A549 treated with GW870086 at 1 μM for 4 hours (cell line): ENCODE measurements at places on chromosomes 7 and 10. TPM values are rescaled to one million over a fixed set of nuclear protein-coding genes. Genes with fewer than 3 reads are reported as not detected.

PDZD7 gene
- total RNA-seq = 0.67 to 1.3 TPM (median 0.90 TPM) in 5 replicates

ACBD5 gene
- total RNA-seq = 20.8 to 27.5 TPM (median 25.9 TPM) in 5 replicates

FRMPD2 gene
- 0.06 TPM in 1 of 5 replicates, not detected in the others for total RNA-seq

PDK4 gene
- 6.8 to 10.4 TPM (median 10.3 TPM) in 5 replicates for total RNA-seq

STAG3 gene
- 0.21 to 0.72 TPM (median 0.21 TPM) in 3 of 5 replicates, not detected in the others for total RNA-seq

KCNIP2 gene
- 0.79 to 0.95 TPM (median 0.81 TPM) in 4 of 5 replicates, not detected in the other for total RNA-seq

ABLIM1 gene
- 30.3 to 39.6 TPM (median 38.2 TPM) in 5 replicates for total RNA-seq

TFR2 gene
- total RNA-seq = 1.9 to 3.3 TPM (median 2.7 TPM) in 5 replicates

OR2A12 gene
- total RNA-seq = not detected in 5 replicates

COBL gene
- 3.3 to 5.4 TPM (median 5.0 TPM) in 5 replicates for total RNA-seq

SDK1 gene
- total RNA-seq = 0.30 to 0.72 TPM (median 0.46 TPM) in 5 replicates

GPNMB gene
- 2.5 to 4.7 TPM (median 3.4 TPM) in 5 replicates for total RNA-seq

RBM20 gene
- total RNA-seq = 2.6 to 3.4 TPM (median 2.7 TPM) in 5 replicates

LRRTM3 gene
- total RNA-seq = not detected in 5 replicates

TCAF2 gene
- total RNA-seq = 0.61 to 1.1 TPM (median 0.81 TPM) in 5 replicates

UTF1 gene
- total RNA-seq = 0.12 TPM in 1 of 5 replicates, not detected in the others

MINDY4 gene
- 2.0 to 2.9 TPM (median 2.3 TPM) in 5 replicates for total RNA-seq

WDR86 gene
- 0.15 to 0.24 TPM in 2 of 5 replicates, not detected in the others for total RNA-seq

TRIM56 gene
- 11.6 to 15.7 TPM (median 12.4 TPM) in 5 replicates for total RNA-seq

HIF1AN gene
- total RNA-seq = 10.7 to 20.7 TPM (median 19.0 TPM) in 5 replicates

FAM24B gene
- total RNA-seq = 12.0 to 14.8 TPM (median 13.8 TPM) in 5 replicates

GIMAP8 gene
- total RNA-seq = not detected in 5 replicates

OR2A5 gene
- not detected in 5 replicates for total RNA-seq

TRIM50 gene
- total RNA-seq = 0.08 TPM in 1 of 5 replicates, not detected in the others

H2BK1 gene
- not detected in 5 replicates for total RNA-seq

PIP gene
- total RNA-seq = 0.27 to 0.30 TPM in 2 of 5 replicates, not detected in the others

SPDYE11 gene
- total RNA-seq = not detected in 5 replicates

CXCL12 gene
- total RNA-seq = 0.10 to 0.27 TPM (median 0.15 TPM) in 4 of 5 replicates, not detected in the other

CCDC136 gene
- 1.1 to 2.3 TPM (median 2.2 TPM) in 5 replicates for total RNA-seq

ANKRD30A gene
- total RNA-seq = 0.31 to 1.2 TPM (median 0.57 TPM) in 5 replicates

INSIG1 gene
- total RNA-seq = 14.1 to 17.5 TPM (median 17.3 TPM) in 5 replicates

HUS1 gene
- total RNA-seq = 16.4 to 19.9 TPM (median 17.2 TPM) in 5 replicates

LRGUK gene
- 0.23 to 0.60 TPM (median 0.34 TPM) in 5 replicates for total RNA-seq

FBXL13 gene
- total RNA-seq = 0.26 to 0.65 TPM (median 0.33 TPM) in 5 replicates

PRSS37 gene
- not detected in 5 replicates for total RNA-seq

CPN1 gene
- 0.08 to 0.42 TPM (median 0.20 TPM) in 5 replicates for total RNA-seq

CUZD1 gene
- total RNA-seq = 1.2 to 1.7 TPM (median 1.3 TPM) in 5 replicates

WDR11 gene
- 17.9 to 26.6 TPM (median 22.8 TPM) in 5 replicates for total RNA-seq

VWC2 gene
- not detected in 5 replicates for total RNA-seq

ZNF775 gene
- total RNA-seq = 4.5 to 6.3 TPM (median 5.2 TPM) in 5 replicates

AS3MT gene
- total RNA-seq = 3.2 to 4.6 TPM (median 4.2 TPM) in 5 replicates

ITGA8 gene
- total RNA-seq = not detected in 5 replicates

PSD gene
- total RNA-seq = 0.39 to 0.80 TPM (median 0.50 TPM) in 5 replicates

TMEM225B gene
- total RNA-seq = 0.91 to 1.6 TPM (median 1.0 TPM) in 5 replicates

SBDS gene
- 102 to 118 TPM (median 112 TPM) in 5 replicates for total RNA-seq

PRPS1L1 gene
- not detected in 5 replicates for total RNA-seq

SLC25A28 gene
- total RNA-seq = 21.8 to 27.2 TPM (median 25.5 TPM) in 5 replicates

PCLO gene
- total RNA-seq = 0.88 to 1.4 TPM (median 1.1 TPM) in 5 replicates

RINT1 gene
- total RNA-seq = 13.6 to 18.8 TPM (median 16.3 TPM) in 5 replicates
